ENCODE measurements at places on chromosomes 5 and 9.

- H3K36me3 ChIP-seq, result no peaks in the 10 kb centered on the region
- no peaks in the 10 kb centered on the region for H3K27me3 ChIP-seq
- H3K27ac ChIP-seq, result no peak overlapping the region
These were observed 471.8 kb downstream of the KIF4B start for GRCh38 chr5:155485386-155485785.

GRCh38 chr5:72486371-72486770 is 20.8 kb downstream of the ZNF366 start:
- H3K36me3 ChIP-seq, result no peaks in the 10 kb centered on the region
- no peak for DNase-seq
- H3K4me1 ChIP-seq, result peaks cover 8% of the 10 kb centered on the region

DNA sequence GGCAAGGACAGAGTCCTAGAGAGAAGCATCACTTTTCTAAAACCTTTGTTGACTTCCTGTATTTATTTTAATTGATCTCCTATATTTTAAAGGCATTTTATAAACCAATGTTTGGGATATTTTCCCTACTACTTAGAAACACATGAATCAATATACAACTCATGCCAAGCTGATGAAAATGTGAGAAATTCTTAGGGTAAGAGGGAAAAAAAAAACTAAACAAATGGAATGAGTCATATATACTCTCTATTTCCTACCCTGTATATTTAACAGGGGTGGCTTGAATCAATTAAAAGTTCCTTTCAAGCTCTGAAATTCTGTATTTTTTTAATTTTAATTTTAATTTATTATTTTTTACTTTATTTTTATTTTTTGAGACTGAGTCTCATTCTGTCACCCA is 19.6 kb downstream of the BAAT start:
- no peaks in the 10 kb centered on the region for H3K27me3 ChIP-seq
- H3K4me1 ChIP-seq, result no peaks in the 10 kb centered on the region
- no peak for DNase-seq
- no peaks in the 10 kb centered on the region for H3K36me3 ChIP-seq

- DNase-seq, result no peak
- no peaks in the 10 kb centered on the region for H3K4me1 ChIP-seq
- no peaks in the 10 kb centered on the region for H3K36me3 ChIP-seq
- no peak overlapping the region for H3K4me3 ChIP-seq
These were observed 13.5 kb upstream of the BARX1 start for GRCh38 chr9:93968451-93969327.

DNA sequence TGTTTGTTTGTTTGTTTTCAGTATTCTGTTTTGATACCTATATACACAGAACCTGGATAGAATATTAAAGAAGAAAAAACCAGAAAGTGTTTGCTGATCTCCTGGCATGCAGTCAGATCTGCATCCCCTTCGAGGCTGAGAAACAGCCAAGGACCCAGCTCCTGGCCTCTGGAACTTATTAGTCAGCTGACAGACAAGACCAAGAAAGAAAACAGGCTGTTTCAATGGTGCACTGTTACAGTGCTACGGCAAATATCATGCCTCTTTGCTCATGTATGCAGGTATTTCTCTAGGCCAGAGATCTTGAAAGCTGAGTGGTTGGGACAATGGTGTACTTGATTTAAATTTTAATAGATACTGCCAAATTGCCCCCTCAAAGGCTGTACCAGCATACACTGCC is 95.0 kb downstream of the C5orf15 start:
- H3K27me3 ChIP-seq, result no peaks in the 10 kb centered on the region
- peak; percentile 44 for DNase-seq
- no peaks in the 10 kb centered on the region for H3K4me1 ChIP-seq
- H3K27ac ChIP-seq, result no peak overlapping the region
- no peaks in the 10 kb centered on the region for H3K36me3 ChIP-seq

GRCh38 chr9:138099803-138100598 is 222.4 kb downstream of the CACNA1B start:
- no peaks in the 10 kb centered on the region for H3K4me1 ChIP-seq
- H3K27me3 ChIP-seq, result no peaks in the 10 kb centered on the region
- no peak overlapping the region for H3K4me3 ChIP-seq
- DNase-seq, result no peak
- H3K36me3 ChIP-seq, result no peaks in the 10 kb centered on the region

DNA sequence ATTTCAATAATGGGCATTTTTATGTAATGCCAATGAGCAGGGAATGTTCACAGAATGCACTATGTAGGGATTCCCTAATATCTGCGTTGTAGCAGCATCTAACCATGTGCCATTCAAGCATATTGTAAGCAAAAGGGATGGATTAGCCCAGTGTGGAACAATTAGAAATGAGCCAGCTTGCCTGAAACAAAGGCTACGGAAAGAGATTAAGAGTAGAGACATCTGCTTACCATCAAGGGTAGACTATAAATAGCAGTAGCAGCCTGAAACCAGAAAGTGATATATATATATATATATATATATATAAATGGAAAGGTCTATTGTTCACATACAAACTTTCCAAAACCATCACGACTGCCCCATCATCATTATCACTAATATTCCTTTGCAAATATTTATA is 31.9 kb upstream of the CEP120 start:
- no peaks in the 10 kb centered on the region for H3K36me3 ChIP-seq
- DNase-seq, result no peak
- H3K4me1 ChIP-seq, result peaks cover 27% of the 10 kb centered on the region
- peak overlapping the region; percentile 45 for H3K27ac ChIP-seq
- H3K4me3 ChIP-seq, result no peak overlapping the region

DNA sequence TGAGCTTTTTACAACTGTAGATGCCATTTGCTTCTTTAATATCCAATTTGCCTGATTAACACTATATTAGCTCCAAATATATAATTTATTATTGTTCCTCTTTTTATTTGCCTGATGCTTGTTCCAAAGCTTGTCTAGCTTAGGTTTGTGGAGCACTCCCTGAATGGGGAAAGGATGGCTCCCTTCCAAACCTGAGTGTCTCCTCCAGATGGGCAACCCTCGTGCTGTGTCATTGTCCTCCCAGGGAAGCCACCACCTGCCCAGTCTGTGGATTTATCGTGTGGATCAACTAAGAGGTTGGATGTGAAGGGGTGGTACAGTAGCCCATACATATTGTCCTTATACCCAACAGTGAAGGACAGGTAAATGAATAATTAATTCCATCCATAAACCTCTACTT is 404.9 kb downstream of the CDK5RAP2 start:
- H3K27me3 ChIP-seq, result no peaks in the 10 kb centered on the region
- H3K36me3 ChIP-seq, result no peaks in the 10 kb centered on the region
- H3K4me3 ChIP-seq, result no peak overlapping the region
- H3K4me1 ChIP-seq, result no peaks in the 10 kb centered on the region

GRCh38 chr5:57717555-57717954 is 234.9 kb upstream of the ACTBL2 start:
- H3K4me1 ChIP-seq, result no peaks in the 10 kb centered on the region
- H3K27ac ChIP-seq, result no peak overlapping the region
- DNase-seq, result no peak
- H3K27me3 ChIP-seq, result no peaks in the 10 kb centered on the region
- H3K36me3 ChIP-seq, result no peaks in the 10 kb centered on the region

GRCh38 chr9:6907772-6908381 is 150.1 kb downstream of the KDM4C start:
- peak; percentile 63 for DNase-seq
- H3K4me3 ChIP-seq, result no peak overlapping the region
- H3K27me3 ChIP-seq, result no peaks in the 10 kb centered on the region

- no peak overlapping the region for H3K27ac ChIP-seq
- H3K4me3 ChIP-seq, result no peak overlapping the region
- peak; percentile 56 for DNase-seq
- H3K27me3 ChIP-seq, result no peaks in the 10 kb centered on the region
These were observed 51.0 kb downstream of the GNAQ start for GRCh38 chr9:77980622-77981021.

GRCh38 chr5:33649549-33650482 is 209.1 kb downstream of the TARS1 start:
- H3K4me3 ChIP-seq, result no peak overlapping the region
- no peaks in the 10 kb centered on the region for H3K4me1 ChIP-seq
- H3K27me3 ChIP-seq, result no peaks in the 10 kb centered on the region
- H3K36me3 ChIP-seq, result peaks cover 2% of the 10 kb centered on the region

GRCh38 chr9:93884808-93885207 is 70.3 kb downstream of the BARX1 start:
- H3K27ac ChIP-seq, result no peak overlapping the region
- H3K27me3 ChIP-seq, result no peaks in the 10 kb centered on the region
- H3K36me3 ChIP-seq, result no peaks in the 10 kb centered on the region

DNA sequence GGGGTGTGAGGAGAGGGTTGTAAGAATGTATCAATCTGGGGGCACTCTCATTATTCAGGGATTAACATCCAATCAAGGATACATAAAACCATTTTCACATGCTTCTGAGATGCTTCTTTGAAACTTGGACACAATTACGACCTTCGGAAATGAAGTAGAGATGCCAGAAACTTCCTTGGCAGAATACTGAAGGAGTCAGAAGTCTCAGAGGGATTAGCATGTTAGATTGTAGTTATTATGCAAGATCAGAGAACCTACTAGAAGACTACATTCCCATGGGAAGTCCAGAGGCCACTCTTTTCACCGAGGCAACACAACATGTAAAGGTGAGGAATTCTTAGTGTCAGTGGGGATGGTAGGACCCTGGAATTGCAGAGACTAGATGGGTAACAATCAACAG is 5.1 kb upstream of the SLC22A4 start:
- peaks cover 6% of the 10 kb centered on the region for H3K4me1 ChIP-seq
- no peak overlapping the region for H3K27ac ChIP-seq
- H3K4me3 ChIP-seq, result no peak overlapping the region
- no peaks in the 10 kb centered on the region for H3K36me3 ChIP-seq
- no peak for DNase-seq

- H3K4me1 ChIP-seq, result peaks cover 13% of the 10 kb centered on the region
- no peaks in the 10 kb centered on the region for H3K27me3 ChIP-seq
- no peak for DNase-seq
- no peak overlapping the region for H3K27ac ChIP-seq
These were observed 369.4 kb upstream of the DMAC1 start for GRCh38 chr9:8168916-8169438.

DNA sequence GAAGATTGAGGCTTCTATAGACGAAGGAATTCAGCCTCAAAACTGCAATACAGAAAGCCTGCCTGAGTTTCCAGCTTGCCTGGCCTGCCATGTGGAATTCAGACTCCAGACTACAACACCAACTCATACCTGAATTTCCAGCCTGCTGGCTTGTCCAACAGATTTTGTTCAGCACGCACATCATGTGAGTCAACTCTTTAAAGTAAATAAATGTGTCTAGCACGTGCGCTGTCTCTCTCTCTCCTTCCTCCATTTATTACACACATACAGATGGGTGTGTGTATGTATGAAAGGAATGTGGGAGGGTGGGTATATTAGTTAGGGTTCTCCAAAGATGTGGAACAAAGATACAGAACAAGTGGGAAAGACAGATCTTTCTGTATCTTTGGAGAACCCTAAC is 82.4 kb upstream of the TAS2R1 start:
- no peaks in the 10 kb centered on the region for H3K27me3 ChIP-seq
- H3K36me3 ChIP-seq, result no peaks in the 10 kb centered on the region
- H3K4me1 ChIP-seq, result no peaks in the 10 kb centered on the region
- H3K4me3 ChIP-seq, result no peak overlapping the region

DNA sequence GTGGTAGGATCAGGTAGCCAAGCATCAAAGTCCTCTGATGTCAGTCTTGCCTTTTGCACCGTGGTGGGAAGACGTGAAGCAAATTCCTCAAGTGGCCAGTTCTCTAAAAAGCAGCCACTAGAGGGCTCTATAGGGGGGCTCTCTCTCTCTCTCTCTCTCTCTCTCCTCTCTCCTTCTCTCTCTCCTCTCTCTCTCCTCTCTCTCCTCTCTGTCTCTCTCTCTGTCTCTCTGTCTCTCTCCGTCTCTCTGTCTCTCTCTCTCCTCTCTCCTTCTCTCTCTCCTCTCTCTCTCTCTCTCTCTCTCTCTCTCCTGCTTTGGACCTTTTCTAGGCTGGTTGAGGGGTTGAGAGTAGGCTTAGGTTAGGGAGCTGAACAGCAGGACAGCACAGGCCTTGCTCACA is 13.9 kb upstream of the OSMR start:
- no peaks in the 10 kb centered on the region for H3K4me1 ChIP-seq
- peak; percentile 63 for DNase-seq
- H3K27ac ChIP-seq, result no peak overlapping the region
- no peak overlapping the region for H3K4me3 ChIP-seq
- H3K27me3 ChIP-seq, result no peaks in the 10 kb centered on the region

- peaks cover 30% of the 10 kb centered on the region for H3K4me1 ChIP-seq
- H3K4me3 ChIP-seq, result no peak overlapping the region
- no peaks in the 10 kb centered on the region for H3K27me3 ChIP-seq
- no peak overlapping the region for H3K27ac ChIP-seq
- DNase-seq, result no peak
- peaks cover 3% of the 10 kb centered on the region for H3K36me3 ChIP-seq
These were observed 4.9 kb downstream of the PUM3 start for GRCh38 chr9:2839040-2839439.

- H3K4me3 ChIP-seq, result no peak overlapping the region
- no peak overlapping the region for H3K27ac ChIP-seq
- peaks cover 4% of the 10 kb centered on the region for H3K4me1 ChIP-seq
- peaks cover 11% of the 10 kb centered on the region for H3K36me3 ChIP-seq
- no peak for DNase-seq
These were observed 21.3 kb downstream of the SLC12A7 start for GRCh38 chr5:1090538-1090937.

DNA sequence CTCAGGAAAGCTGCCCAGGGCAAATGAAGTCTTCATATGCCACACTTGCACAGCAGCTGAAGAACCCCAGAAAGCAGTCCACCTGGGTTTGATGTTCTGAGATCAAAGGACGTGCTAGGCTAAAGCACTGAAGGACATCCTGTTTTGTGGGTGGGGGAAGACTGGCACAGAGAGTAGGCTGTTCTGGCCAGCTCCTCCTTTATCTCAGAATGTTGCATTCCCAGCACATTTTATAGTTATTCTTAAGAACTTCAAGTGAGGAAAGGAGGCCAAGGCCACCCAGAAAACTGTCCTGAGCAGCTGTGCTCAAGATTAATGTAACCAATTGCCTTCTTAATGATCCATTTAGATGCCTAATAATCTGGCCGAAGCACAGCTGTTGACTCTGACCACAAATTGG is 10.9 kb downstream of the SHOC1 start:
- no peak overlapping the region for H3K4me3 ChIP-seq
- H3K27me3 ChIP-seq, result no peaks in the 10 kb centered on the region
- no peak for DNase-seq
- no peaks in the 10 kb centered on the region for H3K4me1 ChIP-seq
- H3K27ac ChIP-seq, result no peak overlapping the region

DNA sequence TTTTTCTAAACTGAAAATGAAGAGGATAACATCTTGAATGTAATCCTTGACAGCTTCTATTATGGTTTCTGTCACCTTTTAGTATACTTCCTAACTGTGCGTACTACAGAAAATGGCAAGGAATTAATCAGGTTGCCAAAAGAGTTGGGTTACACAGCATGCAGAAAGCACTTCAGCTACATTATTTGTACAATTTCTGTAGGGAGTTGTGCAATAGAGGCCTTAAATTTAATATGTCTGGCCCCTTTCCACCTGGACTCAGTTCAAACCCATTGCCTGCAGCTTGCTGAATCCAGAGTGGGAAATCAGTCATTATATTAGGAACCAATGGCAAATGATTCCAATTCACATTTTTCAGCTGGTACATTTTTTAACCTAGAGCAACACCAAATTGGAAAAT is 549.7 kb downstream of the CSNK1G3 start:
- H3K4me3 ChIP-seq, result no peak overlapping the region
- no peak overlapping the region for H3K27ac ChIP-seq
- H3K4me1 ChIP-seq, result peaks cover 14% of the 10 kb centered on the region
- no peak for DNase-seq

- peaks cover 9% of the 10 kb centered on the region for H3K36me3 ChIP-seq
- no peak overlapping the region for H3K4me3 ChIP-seq
- H3K27ac ChIP-seq, result no peak overlapping the region
- peak; percentile 49 for DNase-seq
These were observed 48.8 kb upstream of the SLC25A51 start for GRCh38 chr9:37952731-37953130.

GRCh38 chr9:104682642-104683041 is 11.7 kb upstream of the OR13D1 start:
- H3K27me3 ChIP-seq, result no peaks in the 10 kb centered on the region
- H3K4me3 ChIP-seq, result no peak overlapping the region
- H3K27ac ChIP-seq, result no peak overlapping the region
